RWPE1 (cell line): ENCODE measurements at places on chromosomes 12 and 14.

DNA sequence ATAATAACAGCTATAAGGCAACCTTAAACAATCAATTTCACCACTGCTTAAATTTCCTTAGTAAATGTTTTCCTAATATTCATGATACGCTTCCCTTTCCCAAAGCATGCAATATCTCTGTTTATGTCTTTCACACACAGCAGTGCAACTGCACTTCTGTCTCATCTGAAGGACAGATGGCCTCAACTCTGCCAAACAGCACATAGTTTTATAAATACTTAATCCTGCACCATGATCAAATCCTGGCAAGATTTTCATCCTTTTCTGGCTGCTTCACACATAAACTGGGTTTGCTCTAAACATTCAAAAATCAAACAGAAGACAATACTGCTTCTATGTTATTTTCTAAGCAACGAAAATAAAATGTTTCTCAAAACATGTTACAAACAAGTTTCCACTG is 266.3 kb downstream of the ITPR2 start:
- DNase-seq: no peak

GRCh38 chr12:74321381-74321780 is 216.3 kb upstream of the ATXN7L3B start:
- DNase-seq: no peak

DNA sequence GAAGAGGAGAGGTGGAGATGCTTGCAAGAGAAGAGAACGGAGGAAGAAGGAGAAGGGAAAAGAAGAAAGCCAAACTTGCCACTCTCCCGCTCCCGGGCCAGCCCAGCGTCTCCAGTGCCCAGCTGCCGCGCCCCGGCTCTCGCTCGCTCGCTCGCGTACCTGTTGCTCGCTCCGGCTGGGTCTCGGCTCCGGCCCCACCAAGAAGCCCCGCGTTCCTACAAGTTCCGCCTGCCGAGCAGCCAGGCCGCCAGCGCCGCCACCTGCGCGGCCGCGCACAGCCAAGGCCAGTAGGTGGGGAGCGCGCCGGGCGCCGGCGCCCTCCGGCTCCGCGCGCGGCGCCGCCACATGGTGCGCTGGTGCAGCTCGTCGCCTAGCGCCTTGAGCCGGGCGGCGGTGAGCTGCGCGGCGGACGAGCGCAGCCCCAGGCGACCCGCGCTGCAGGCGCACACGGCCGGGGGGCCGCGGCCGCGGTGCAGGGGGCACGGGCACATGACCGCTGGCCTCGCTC is 370 bp downstream of the HRK start:
- DNase-seq: no peak

DNA sequence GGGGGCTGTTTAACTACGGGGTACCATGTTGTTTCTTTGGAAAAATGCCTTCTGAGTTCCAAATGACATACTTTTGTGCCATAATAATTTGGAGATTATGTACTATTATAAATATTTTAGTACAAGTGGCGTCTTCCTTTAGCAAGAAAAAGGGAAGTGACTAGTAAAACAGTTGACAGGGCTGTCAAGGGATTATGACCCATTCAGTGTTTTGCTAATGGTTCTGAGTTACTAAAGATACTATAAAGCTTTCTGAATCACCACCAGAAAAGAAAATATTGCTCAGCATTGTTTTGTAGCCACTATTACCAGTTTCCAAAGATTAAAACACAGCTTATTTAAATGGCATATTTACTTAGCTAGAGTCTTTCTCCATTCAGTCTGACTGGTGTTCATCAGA is 334.9 kb downstream of the SNAPC1 start:
- DNase-seq: no peak

GRCh38 chr12:53071591-53072551 is 7.3 kb downstream of the SPRYD3 start:
- DNase-seq: no peak

GRCh38 chr14:99774556-99775307 is 18.5 kb upstream of the EML1 start:
- no peak for DNase-seq

- peak; percentile 15 for DNase-seq
These were observed 23.2 kb upstream of the APOF start for GRCh38 chr12:56385873-56386272.

DNA sequence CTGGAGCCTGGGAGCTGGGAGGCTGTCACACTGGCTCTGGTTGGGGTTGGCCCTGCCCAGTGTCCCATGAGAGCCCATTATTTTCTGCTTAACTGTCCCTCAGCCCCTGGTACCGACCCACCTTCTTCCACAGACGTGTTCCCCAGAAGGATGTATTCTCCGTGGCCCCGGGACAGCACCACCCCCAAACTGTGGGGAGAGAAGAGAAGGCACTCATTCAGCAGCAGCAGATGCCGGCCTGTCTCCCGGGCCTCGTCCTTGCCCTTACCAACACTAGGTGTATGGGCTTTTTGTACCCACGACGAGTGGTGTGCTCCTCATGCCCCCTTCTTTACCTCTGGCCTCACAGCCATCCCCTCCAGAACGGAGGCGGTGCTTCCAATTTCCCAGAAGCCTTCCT is 38.1 kb downstream of the LRTM2 start:
- no peak for DNase-seq

DNA sequence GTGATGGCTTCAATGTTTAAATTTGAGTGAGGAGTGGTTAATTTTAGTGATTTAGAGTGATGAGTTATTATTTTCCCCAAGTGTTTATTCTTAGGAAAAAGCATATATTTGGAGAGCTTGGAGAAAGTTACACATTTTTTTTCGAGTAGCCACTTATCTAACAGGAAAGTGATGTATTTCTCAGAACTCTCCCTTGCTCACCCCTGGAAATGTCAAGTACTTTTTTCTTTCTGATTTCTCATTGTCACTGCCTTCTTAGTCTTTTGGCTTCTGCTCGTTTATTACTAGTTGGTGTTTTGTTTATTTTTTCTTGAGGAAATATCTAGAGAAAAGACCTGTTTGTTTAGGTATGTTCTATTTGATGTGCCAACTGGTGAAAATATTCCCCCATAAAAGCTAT is 58.8 kb downstream of the AEBP2 start:
- DNase-seq: no peak

DNA sequence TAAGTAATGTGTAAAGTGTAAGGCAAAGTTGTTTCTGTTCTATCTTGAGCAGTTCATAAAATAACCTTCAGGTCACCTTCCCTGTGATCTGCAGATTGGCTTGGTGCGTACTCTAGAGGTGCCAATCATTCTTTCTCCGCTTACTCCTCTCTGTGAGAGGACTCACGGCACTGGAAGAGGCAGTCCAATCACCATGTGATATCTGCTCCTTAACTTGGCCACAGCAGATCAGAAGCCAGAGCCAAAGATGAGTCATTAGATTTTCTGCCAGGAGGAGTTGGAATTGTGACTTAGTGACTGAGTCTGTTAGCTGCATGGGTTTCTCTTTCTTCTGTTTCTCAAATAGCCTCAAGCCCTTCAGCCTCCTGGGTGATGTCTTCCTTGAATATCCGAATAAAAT is 165.5 kb downstream of the SLC41A2 start:
- DNase-seq: peak; percentile 41
